ENCODE measurements at places on chromosomes 5 and 9.

- no peak for DNase-seq
Observed at GRCh38 chr9:120905315-120906164, 21.1 kb downstream of the TRAF1 start.

DNA sequence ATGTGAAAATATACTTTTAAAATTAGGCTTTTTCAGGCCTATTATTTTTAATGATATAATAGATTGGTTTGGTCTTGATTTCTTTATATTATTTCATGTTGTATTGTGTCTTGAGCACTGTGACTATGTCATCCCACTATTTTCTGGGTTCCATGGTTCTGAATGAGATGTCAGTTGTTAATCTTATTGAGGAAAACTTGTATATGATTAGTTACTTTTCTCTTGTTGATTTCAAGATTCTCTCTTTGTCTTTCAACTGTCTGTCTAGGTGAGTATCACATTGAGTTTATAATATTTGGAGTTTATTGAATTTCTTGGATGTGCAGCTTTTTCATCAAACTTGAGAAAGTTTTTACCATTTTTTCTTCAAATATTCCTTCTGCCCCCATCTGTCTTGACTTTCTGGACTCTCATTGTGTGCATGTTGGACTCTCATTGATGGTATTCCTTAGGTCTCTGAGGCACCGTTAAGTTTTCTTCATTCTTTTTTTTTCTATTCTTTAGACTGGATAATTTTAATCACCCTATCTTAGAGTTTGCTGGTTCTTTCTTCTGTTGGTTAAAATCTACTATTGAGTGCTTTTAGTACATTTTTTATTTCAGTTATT lies 175.8 kb downstream of the TMEM167A start:
- DNase-seq: no peak

- DNase-seq: no peak
Observed at GRCh38 chr9:107933097-107933496, 443.5 kb upstream of the KLF4 start.

GRCh38 chr5:79793722-79794121 lies 104.1 kb downstream of the CMYA5 start:
- no peak for DNase-seq

GRCh38 chr9:132797861-132798659 lies 80.0 kb downstream of the AK8 start:
- no peak for DNase-seq

DNA sequence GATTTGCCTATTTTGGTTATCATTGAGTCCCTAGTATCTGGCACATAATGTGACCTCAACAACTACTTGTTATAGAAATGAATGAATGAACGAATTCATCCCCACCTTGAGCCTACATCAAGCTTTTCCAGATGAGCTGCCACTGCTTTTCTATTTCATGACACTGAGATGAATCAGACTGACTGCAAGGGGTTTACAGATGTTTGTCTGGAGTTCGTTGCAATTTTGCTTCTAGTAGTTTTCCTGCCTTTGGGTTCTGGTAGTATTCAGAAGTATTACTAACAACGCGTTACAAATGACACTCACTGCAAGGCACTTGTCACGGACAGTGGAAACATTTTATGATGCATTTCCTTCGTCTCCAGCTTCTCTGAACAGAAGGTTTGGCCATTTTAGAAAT lies 222.3 kb downstream of the CD180 start:
- DNase-seq: no peak

DNA sequence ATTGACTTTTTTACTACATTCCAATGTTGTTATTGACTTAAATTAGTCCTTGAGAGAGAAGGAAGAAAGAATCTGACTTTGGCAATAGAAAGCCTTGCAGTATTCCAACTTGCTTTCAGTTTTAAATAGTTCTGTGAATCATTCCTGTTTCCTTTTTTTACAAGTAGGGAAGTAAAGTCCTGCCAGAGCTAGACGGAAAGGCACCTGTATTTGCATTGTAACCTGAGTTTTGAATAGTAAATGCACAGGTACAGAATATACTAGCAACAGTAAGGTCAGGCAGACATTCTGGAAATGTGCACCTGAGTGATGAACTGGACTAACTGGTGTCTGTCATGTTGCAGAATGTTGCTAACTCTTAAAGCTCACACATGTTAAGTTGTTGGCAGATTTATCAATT lies 100.9 kb downstream of the PRKACG start:
- no peak for DNase-seq

- DNase-seq: no peak
Observed at GRCh38 chr5:2602451-2603271, 148.8 kb downstream of the IRX2 start.

- no peak for DNase-seq
Observed at GRCh38 chr5:170557314-170557713, 53.5 kb downstream of the KCNIP1 start.

DNA sequence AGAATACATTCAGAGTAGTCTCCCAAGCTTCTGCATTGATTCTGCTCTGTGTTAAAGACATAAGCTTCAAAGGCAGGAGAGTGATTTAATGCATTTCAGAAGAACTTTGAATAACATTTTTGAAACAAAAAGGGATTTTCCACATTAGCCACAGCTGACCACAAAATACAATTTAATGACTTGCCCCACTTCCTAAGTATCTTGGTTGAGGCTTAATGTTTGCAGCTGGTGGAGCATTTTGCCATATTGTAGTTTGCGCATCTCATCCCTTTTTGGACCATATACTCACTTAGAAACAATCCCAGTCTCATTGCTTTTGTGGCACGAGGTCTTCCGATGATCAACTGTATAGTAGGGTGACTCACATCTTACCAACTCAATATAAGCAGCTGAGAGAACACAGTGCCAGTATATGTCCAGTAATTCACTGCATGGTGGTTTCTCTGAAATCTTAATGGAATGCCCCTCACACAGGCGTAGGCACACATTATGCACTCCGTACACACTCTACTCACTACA lies 455.8 kb upstream of the PTGER4 start:
- DNase-seq: no peak

- DNase-seq: no peak
Observed at GRCh38 chr5:42994246-42994554, 45.9 kb downstream of the ANXA2R start.

- DNase-seq: no peak
Observed at GRCh38 chr5:133698259-133698554, 85.9 kb upstream of the FSTL4 start.

- no peak for DNase-seq
Observed at GRCh38 chr5:77606279-77606678, 32.2 kb downstream of the OTP start.

DNA sequence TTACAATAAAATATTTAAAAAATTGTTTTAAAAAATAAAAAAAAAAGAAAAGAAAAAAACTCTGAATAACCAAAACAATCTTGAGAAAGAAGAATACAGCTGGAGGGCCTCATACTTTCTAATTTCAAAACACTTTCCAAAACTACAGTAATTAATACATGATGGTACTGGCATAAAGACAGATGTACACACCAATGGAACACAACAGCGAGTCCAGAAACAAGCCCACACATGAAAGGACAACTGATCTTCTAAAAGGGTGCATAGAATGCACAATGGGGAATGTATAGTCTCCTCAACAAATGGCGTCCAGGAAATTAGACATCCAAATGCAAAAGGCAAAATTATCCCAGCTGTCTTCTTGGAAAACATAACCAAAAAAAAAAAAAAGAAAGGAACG lies 99.6 kb downstream of the LURAP1L start:
- no peak for DNase-seq

DNA sequence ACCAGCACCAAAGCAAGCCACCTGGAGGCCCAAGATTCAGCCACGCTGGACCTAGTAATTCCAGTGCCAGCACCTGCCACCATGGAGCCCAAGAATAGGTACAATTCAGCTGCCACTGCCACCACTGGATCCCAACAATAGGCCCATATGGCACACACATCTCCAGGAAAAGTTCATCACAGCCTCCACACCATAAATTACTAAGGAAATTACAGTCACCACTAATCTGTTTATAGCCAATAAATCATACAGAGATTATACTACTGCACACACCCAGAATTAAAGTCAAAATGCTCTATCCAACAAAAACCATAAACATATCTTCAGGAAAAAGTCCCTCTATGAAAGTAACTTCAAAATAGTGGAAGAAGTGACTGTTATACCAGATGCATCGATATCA lies 242.8 kb downstream of the SPATA31D1 start:
- DNase-seq: no peak

- no peak for DNase-seq
Observed at GRCh38 chr9:91415290-91415689, 8.3 kb downstream of the NFIL3 start.

GRCh38 chr9:86943201-86944113 lies 3.8 kb downstream of the GAS1 start:
- no peak for DNase-seq

GRCh38 chr5:142719836-142720370 lies 34.0 kb upstream of the FGF1 start:
- DNase-seq: no peak

GRCh38 chr9:114894609-114895433 lies 35.6 kb downstream of the TNFSF8 start:
- no peak for DNase-seq

DNA sequence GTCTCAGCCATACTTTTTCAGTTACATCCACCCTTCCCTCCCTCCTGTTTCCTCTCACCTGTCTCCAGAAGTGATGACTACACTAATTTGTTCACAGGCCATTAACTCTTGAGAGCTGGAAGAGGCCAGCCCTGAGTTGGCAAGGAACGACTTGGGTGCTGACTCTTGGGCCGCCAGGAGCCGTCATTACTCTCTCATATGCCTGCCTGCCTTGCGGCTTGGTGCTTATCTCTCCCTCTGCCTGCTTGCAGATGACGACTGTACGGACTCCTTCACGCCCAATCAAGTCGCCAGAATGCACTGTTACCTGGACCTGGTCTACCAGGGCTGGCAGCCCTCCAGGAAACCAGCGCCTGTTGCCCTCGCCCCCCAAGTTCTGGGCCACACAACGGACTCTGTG lies 66.1 kb downstream of the PAPPA start:
- peak; percentile 4 for DNase-seq

DNA sequence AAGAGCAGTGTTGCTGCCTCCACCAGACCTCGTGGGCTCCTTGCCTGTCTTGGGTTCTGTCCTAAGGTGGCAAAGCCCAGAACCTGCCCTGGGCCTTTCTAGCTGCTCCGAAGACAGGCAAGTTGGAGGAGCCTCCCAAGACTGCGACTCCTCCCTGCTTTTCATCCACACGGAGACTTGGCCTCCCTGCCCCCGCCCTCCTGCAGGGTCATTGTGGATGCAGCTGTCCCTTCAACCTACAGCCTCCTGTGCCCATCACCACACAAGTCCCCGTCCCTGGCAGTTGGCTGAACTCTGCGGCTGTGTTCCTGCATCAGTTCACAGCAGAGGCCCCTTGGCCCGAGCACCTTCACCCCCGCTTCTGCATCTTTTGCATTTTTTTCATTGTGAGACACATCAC lies 59.2 kb downstream of the WNK2 start:
- DNase-seq: no peak

- no peak for DNase-seq
Observed at GRCh38 chr5:61414806-61415205, 82.7 kb downstream of the ZSWIM6 start.

GRCh38 chr9:85248514-85249312 lies 493.0 kb downstream of the AGTPBP1 start:
- DNase-seq: no peak

- no peak for DNase-seq
Observed at GRCh38 chr9:89154651-89155336, 23.8 kb downstream of the SHC3 start.

- no peak for DNase-seq
Observed at GRCh38 chr5:64767959-64768357, 533 bp downstream of the SREK1IP1 start.

- DNase-seq: no peak
Observed at GRCh38 chr5:27140831-27141230, 102.4 kb upstream of the CDH9 start.

GRCh38 chr5:33321026-33321425 lies 119.7 kb upstream of the TARS1 start:
- DNase-seq: no peak

DNA sequence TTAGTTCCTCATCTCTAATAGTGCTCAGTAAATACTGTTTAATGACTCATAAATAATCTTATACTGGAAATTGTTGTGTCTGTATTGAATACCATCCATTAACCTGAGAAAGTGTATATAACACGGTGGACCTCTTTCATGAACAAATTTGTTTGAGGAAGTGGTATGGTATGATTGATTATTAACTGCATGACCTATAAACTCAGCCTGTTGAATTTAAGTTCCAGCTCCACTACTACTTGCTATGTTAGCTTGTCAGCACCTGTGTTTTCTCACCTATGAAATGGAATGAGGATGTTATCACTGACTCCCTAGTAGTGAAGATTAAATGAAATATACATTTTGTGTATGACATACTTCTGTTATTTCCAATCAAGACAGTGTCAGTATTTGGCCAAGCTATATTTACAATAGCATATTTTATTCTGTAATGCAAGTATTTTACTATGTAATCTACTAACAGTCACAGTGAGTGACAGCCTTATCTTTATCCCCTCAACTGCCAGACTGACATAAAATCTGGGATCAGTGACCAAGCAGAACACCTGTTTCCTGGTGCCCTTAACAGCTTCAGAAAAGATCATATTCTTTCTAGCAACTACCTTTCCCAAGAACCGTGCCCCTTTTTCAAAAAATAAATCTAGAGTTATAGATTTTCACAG lies 77.3 kb upstream of the ITGA1 start:
- DNase-seq: no peak

- no peak for DNase-seq
Observed at GRCh38 chr5:9337928-9338595, 207.8 kb downstream of the SEMA5A start.

All from NCI-H1436 (cell line).